CD4-positive, alpha-beta T cell treated with Interleukin-6 at 100 ng/mL for 8 hours (primary cell): ENCODE measurements at places on chromosomes 2 and 18.

- peak; percentile 36 for DNase-seq
These were observed 6.3 kb downstream of the MEX3C start for GRCh38 chr18:51191128-51191717.

DNA sequence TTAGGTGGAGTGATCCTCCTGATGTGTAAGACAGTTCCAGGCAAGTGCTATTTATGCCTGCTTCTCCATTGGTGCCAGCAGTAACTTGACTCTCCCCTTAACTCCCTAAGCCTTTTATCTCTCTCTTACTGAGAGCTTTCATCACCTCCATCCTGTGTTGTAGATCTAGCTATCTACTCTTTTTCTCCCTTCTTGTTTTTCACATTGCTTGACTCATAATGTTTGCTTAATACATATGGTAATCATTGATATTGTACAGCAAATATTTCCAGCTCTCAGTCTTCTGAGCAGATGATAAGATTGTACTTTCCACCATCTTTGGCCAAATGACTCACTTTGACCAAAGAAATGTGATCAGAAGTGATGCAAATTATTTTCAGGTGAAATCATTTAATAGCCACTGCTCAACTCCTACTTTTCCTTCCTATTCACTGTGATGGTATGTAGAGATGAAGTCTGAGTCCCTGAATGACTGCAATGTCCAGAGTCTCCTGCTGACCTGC is 165.0 kb downstream of the PLCL1 start:
- DNase-seq = no peak

DNA sequence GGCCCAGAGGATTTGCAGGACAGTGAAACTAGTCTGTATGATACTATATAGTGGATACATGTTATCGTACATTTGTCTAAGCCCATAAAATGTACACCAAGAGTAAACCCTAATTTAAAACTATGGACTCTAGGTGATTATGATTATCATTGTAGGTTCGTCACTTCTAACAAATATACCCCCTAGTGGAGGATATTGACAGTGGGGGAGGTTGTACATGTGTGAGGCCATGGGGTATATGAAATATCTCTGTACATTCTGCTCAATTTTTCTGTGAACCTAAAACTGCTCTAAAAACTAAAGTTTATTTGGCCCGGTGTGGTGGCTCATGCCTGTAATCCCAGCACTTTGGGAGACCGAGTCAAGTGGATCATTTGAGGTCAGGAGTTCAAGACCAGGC is 81.2 kb upstream of the CAB39 start:
- no peak for DNase-seq

GRCh38 chr2:144894612-144895599 is 375.0 kb upstream of the ZEB2 start:
- DNase-seq = no peak

DNA sequence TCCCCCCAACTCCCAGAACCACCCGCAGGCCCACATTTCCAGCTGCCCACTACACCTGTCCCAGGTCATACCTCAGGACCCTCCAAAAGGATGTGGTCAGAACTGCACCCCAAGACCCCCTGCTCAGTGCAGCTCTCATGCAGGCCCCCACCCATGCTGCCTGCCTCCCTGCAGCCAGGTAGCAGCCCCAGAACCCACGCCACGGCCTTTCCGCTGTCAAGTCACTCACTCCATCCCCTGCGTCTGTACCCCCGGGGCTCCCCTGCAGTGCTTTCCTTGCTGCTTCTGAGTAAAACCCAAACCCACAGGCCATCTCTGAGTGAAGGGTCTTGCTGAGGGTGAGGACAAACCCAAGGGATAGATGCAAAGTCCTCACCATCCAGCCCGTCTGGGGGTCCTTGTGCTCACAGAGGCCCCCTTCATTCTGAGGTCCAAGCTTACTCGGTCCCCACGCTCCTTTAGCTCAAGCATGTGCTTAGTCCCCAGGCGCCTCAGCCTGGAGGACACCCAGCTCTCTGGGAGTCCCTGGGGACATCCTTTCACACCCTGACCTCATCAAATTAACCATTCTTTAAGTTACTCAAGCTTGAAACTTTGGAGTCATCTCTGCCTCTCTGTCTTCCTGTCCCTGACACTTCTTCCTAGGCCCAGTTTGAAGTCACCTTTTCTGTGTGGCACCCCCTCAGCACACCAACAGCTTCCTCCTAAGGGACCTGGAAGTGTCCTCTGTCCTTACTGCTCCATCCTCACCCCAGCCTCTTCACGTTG is 130.1 kb downstream of the SMAD7 start:
- no peak for DNase-seq

GRCh38 chr2:64779117-64779690 is 125.5 kb upstream of the SERTAD2 start:
- DNase-seq = no peak

- no peak for DNase-seq
These were observed 400.3 kb upstream of the HNRNPA3 start for GRCh38 chr2:176812246-176812775.

DNA sequence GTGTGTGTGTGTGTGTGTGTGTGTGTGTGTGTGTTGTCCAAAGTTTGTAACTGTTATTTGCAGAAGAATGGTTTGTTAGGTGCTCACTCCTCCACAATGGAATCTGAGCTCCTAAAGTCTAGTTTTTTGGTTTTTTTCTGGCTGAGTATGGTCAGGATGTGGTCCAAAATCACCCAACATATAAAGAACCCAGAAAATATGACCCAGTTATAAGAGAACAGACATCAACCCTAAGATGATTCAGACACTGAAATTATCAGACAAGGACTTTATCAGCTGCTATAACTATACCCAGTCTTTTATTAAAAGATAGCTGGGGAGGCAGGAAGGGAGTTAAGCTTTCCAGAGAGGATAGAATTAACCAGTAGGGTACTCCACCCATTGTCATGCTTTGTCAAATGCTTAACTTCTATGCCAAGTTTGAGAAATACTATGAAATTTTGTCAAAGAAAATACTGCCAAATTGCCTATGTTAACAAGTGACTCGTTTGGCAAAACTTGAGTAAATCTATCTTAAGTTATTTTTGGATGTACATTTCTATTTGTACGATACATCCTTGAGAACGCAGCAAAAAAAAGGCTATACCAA is 57.5 kb downstream of the TANK start:
- no peak for DNase-seq

DNA sequence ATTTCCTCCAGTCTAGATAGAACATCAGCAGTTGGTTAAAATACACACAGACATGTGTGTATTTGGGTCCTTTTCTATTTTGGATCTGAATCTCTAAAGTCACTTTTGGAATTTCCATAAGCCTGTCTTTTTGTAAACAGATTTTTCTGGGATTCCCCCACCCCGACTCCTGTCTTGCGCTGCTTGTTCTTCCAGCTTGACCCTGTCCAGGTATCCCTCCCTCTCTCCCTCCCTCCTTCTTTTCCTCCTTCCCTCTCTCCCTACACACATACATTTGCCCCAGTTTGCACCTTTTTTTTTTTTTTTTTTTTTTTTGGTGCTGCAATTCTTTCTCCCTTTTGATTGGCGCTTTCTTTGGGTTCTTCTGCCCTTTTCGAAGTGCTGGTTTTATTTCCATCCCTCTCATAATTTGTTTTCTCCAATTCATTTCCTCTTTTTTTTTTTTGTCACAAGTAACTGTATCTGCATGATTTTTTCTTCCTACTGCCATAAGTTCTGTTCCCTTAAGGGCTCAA is 114.8 kb upstream of the SERTAD2 start:
- no peak for DNase-seq

DNA sequence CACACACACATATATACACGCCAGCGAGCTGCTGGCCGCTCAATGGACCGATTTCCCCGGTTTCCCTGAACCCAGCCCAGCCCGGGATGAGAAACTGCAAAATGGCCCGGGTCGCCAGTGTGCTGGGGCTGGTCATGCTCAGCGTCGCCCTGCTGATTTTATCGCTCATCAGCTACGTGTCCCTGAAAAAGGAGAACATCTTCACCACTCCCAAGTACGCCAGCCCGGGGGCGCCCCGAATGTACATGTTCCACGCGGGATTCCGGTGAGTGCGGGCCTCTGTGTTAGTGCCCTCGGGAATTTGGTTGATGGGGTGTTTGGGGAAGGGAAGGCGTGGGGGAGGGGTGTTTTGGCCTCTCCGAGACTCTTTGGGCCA is 392 bp downstream of the ST8SIA3 start:
- no peak for DNase-seq

GRCh38 chr2:96088340-96089335 is 27.7 kb downstream of the ADRA2B start:
- DNase-seq = no peak

GRCh38 chr18:23258566-23259469 is 123.5 kb downstream of the CABLES1 start:
- DNase-seq = no peak

GRCh38 chr2:227106845-227107759 is 56.9 kb downstream of the COL4A4 start:
- DNase-seq = peak; percentile 8

- no peak for DNase-seq
These were observed 191.0 kb downstream of the HNMT start for GRCh38 chr2:138155304-138155703.

GRCh38 chr2:122210898-122211856 is 455.7 kb downstream of the TSN start:
- DNase-seq = no peak

GRCh38 chr2:71559080-71559827 is 105.9 kb downstream of the DYSF start:
- DNase-seq = no peak

DNA sequence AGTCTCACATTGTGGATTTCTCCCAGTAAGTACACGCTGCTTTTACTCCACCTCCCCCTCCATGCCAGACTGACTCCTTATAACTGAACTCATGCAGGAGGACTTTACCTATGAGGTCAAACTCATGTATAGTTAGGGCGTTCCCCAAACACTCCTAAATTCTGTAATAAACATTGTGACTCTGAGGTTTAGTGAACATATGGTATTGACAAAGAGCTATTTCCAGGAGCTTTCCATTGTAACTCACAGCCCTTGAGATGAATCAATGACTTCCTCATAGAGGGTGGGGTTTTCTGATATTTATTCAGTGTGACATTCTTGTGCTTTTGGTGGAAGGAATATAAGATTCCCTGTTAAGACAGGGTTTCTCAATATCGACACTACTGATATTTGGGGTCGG is 337.4 kb upstream of the SLC14A2 start:
- DNase-seq = no peak

DNA sequence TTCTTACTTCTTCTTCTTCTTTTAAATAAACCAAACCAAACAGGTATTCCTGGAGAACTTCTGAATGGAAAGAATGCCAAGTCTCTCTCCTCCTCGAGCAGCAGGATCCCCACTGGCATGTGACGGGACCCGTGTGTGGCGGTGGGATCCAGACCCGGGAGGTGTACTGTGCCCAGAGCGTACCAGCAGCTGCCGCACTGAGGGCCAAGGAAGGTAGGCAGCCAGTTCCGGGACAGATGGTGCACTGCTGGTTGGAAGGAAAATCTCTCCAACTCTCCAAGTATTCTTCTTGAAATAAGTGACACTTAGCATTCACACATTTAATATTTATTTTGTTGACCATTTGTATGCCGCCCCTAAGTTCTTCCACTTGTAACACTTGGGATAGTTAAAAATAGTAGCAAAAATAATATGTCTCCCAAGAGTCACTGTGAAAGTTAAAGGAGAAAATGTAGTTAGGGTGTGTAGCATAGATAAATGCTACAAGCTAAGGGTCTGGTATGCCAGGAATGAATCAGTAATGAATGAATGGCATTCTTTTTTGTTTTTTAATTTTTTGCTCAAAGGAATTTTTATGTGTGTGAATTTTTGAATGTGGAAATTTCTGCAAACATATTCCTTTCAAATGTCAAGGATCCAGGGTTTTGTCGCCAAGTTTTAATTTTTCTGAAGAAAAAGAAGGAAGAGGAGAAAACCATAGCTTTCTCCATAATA is 349.9 kb downstream of the THSD7B start:
- DNase-seq = no peak

DNA sequence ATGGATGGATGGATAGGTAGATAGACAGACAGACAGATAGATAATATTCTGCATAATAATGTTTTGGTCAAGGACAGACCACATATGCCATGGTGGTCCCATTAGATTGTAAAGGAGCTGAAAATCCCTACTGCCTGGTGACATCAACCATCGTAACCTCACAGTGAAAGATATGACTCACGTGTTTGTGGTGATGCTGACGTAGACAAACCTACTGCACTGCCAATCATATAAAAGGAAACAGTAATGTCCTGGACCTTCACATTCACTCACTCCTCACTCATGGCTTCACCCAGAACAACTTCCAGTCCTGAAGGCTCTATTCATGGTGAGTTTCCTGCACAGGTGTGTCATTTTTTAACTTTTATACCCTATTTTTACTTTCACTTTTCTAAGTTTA is 202.9 kb upstream of the TPO start:
- DNase-seq = no peak

- DNase-seq = no peak
These were observed 291.5 kb upstream of the KLHL29 start for GRCh38 chr2:23093513-23093912.

GRCh38 chr2:129755786-129756185 is 223.7 kb upstream of the RAB6C start:
- no peak for DNase-seq

DNA sequence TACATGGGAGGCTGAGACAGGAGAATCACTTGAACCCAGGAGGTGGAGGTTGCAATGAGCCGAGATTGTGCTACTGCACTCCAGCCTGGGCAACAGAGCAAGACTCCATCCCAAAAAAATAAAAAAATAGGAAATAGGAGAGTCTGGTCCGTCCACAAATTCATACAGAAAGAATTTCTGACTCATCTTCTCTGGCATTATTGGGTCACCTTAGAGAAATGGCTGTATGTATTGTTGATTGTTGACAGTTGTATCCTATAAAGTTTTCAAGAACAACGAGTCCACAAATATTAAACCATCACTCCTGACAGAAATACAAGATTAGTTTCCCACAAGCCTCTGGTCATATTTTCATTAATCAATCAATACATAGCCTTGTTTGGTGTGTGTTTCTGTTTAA is 20.4 kb downstream of the RBM43 start:
- DNase-seq = no peak

DNA sequence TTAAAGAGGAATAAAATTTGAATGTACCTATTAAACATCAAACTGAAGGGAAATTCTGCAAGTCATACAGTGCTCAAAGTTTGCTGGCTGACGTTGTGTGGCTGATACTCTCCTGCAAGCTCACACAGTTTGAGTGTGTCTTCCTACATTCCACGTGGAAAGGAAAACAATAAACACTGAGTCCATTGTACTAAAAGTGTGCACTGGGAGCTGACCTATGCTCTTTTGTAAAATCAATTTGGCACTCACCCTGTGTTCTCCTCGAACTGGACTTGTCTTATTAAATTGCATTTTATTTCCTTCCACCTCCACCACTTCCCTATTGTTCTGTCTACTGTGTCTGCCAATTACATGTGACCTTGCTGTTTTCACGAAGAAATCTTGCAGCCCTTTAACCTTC is 458.0 kb downstream of the CPS1 start:
- no peak for DNase-seq

DNA sequence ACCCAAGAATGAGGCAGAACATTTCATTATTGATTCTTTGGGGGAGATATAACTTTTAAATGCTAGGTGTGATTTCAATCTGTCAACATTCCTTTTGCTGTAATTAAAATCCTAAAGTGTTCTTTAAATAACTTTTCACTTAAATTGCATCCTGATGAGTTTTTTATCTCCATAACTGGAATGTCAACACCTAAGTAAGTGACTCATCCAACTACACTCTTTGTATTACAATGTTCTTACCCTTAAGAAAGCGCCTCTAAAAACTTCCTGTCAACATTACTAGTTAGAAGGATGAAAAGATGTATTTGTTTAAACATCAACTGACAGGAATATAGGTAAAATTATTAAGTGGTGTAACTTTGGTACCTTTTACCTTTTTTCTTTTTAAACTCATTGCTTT is 1657.0 kb downstream of the LRP1B start:
- DNase-seq = no peak
